Stimulated activated CD4-positive, alpha-beta T cell treated with anti-CD3 and anti-CD28 coated beads, Interleukin-4, amount 100 ng/mL, for 48 hours (primary cell): ENCODE measurements at places on chromosomes 2 and 18.

DNA sequence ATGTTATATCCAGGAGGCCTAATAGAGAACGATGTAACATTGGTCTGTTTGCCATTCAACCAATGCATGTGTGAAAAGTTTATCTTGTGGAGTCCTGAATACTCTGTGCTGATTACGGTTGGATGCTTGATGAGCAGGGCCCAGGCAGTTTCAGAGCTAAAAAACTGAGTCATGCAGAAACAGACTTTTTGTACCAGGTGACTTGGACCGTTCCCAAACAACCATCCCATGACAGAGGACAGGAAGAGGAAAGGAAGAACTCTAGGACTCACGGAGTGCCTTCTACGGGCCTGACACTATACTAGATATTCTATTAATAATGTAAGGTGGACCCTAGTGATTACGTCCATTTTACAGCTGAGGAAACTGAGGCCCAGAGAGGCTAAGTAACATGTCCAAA is 142.1 kb downstream of the ARHGAP28 start:
- no peak for DNase-seq

GRCh38 chr2:181374781-181375675 is 82.2 kb upstream of the ITGA4 start:
- DNase-seq: no peak

DNA sequence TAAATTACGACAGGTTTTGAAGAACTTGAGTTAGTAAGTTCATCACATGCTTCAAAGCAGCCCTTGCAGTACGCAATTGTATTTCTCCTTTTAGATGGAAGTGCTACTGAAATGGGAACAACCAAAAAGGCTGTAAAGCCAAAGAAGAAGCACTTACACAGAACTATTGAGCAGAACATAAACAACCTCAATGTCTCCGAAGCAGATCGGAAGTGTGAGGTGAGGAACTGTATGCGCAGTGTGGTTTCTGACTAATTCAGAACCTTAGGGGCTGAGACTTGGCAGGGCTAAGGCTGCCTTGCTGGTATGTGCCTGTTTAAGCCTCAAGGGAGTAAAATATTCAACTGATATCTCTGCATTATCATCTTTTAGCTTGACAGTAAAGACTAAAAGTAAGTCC is 8.4 kb downstream of the NCAPH start:
- no peak for DNase-seq

- DNase-seq: no peak
These were observed 147.0 kb downstream of the GCA start for GRCh38 chr2:162490761-162491470.

- DNase-seq: no peak
These were observed 157.3 kb downstream of the KLHL29 start for GRCh38 chr2:23542230-23542789.

DNA sequence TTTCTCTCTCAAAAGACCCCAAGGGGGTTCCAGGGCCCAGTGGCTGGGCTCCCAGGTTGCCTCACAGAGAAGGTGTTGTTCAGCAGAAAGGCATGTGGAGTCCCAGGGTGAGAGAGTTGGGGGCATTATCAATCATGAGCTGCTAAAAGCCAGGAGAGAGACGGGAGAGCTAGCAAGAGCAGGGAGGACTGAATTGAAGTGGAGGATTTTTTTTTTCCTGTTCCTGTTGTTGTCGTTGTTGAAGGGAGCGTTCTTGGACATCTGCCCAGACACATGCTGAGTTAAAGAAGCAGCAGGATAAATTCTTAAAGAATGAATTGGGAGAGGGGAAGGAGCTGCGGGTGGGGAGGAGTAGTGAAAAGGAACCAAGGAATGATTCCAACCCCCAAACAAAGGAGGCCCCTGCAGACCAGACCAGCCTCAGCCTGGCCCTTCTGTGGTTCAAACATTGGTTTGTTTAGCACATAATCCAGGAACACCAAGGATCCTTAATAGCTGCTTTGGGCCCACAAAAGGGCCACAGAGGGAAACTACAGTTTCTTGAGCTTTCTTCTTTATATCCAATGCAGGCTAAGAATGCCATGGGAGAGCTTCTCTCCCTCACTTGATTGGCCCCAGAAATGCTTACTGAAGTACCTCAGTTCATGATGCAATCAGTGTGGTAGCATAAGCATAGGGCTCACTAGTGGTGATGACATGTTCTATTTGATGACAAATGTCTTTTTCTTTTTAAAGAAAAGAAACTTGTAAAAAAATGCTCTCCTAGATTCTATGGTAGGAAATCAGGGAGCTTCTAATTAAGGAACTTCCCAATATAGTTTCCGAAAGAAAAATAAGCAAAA is 146.0 kb downstream of the SETBP1 start:
- no peak for DNase-seq

DNA sequence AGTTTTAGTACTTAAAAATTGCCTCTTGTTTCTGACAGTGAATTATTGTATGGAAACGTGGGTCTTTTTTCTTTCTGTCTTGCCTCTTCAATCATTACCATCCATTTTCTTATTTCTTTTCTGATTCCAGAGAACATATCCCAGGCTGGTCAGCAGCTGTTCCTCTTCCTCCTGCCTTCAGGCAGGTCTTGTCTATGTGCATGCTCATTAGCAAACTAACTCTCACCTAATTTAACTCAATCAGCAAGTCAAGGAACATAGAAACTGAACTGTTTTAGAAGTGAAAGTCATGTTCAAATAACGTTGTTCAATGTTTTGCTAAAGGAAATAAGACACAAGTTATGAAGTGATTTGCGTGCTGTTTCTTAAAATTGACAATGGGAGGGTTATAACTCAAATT is 241.5 kb downstream of the PTGR3 start:
- DNase-seq: no peak

DNA sequence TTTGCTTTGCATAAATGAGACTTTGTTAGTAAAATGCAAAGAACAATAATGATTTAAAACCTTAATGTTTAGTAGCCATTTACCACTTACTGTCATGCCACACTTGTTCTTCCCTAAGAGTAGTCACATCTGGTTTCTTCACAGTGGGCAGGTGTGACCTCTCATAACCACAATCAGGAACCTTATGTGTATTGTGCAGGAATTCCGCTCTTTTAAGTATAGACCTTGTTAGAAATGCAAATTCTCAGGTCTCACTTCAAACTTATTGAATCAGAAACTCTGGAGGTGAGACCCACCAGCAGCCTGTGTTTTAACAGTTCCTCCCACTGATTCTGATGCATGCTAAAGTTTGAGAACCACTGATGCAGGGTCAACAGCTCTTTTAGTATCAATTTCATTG is 518.8 kb upstream of the MEX3C start:
- no peak for DNase-seq

DNA sequence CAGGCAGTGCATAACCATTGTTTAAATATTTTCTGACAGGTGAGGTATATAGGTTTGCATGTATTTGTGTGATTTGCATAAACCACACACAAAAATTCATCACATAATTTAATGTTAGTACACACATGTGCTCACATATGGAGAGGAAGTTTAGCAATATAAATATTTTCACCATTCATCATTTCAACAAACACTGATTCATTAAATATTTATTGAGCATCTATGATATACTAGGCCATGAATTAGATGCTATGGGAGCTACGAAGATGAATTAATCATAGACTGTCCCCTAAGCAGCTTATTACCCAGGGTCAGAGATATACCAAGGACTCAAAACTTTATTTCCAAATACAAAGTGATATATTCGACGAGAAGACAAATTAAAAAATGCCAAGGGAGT is 311.6 kb upstream of the PIK3C3 start:
- DNase-seq: no peak

DNA sequence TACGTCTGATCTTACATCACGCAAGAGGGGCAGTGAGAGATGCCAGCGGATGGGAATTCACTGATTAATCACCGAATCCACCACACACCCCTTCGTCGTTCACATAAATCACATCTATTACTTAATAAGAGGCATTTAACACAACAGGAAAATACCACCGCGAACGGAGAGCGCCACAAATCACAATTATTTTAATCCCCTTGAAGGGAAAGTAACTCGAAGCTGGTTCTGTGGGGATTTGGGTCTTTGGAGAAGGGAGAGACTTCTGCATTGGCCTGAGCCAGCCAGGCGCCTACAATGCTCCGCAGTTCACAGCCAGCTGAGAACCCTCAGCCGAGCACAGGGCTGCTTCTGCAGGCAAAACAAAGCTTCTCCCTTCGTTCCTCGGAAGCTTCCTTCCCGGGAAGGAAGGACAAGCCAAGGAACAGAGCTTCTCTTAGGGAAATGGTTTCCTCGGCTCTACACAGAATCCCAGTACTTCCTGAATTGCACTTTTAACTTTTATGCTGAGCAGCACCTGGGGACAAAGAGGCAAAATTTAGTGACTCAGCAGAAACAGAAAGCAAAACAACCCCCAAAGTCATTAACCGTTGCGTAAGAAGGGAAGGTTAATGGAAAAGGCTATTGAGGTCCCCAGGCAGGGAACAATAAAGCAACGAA is at the start of gene LRP1B:
Gene LRP1B, minus strand, starts transcription at position 7 of the 660 bp plus-strand sequence. CDS start 287 bp downstream, outside the sequence.
- DNase-seq: no peak

DNA sequence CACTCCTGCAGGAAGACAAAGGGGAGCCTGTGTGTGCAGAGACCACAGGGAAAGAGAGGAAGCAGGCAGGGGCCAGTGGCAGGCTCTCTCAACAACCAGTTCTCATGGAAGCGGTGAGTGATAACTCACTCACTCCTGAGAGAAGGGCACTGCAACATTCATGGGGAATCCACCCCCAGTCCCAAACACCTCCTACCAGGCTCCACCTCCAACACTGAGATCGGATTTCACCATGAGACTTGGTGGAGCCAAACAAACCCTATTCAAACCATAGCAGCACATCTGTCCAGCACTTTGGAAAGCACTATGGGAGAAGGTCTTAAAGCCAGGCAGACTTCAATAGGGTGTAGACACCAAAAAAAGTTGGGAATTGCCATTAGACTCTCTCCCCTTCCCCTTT is 345.7 kb upstream of the SPRED2 start:
- no peak for DNase-seq

DNA sequence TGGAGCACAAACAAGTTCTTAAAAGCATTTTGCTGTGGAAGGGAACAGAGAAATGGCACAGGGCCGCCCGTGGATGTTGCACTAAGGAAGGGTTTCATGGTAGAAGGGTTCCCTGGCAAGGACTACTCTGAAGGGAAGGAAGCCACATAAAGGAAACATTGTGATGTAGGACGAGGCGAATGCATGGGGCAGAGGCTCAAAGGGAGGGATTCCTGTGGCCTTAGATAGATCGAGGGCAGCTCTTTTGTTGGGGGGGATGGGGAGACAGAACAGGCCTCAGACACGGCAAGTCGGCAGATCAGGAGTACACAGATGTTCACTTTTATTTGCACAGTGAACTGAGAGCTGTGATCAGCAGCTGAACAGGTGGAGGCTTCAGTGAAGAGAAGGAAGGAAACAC is 205.4 kb downstream of the SNTG2 start:
- DNase-seq: no peak

DNA sequence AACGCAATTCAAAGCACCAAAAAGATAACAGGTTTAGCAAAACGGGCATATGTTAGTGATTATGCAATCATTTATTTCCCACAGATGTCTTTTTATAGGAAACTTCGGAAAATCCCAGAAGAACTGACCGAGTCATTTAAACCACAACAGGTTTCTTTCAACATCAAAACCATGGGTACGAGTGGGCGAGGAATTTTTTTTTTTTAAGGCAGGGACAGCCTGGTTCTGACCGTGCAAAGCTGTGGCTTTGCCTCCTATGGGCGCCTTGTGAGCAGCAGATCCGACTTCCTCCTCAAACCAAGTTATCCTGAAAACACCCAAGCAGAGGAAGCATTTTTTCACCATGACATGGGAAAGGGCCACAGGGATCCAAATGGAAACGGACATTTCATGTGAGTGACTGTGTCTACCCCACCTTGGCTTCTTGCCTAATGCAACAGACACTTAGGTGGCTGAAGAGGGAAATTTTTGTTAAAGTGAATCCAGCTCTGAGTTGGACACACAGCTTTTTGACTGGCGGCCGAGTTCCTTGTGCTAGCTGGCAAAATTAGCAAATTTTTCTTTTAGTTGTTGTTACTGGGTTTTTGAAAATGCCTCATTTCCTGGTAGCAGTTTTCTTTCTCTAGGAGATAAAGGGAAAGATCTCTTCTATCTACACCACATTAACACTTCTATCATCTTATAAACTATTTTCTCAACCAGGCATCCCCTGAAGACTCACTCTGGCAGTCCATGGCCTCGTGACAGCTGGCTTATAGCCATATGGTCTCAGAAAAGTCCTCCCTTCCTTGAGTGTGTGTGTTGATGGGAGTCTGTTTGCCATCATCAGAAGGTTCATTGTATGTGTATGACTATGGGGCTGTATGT is 487.4 kb upstream of the ZEB2 start:
- no peak for DNase-seq

- no peak for DNase-seq
These were observed 215.3 kb upstream of the APCDD1 start for GRCh38 chr18:10239103-10239502.
